ENCODE measurements at places on chromosomes 2 and 18. TPM values are rescaled to one million over a fixed set of nuclear protein-coding genes. Genes with fewer than 3 reads are reported as not detected.
A peak's percentile ranks its signal among the peaks of the same experiment; 100 is the strongest.

DNA sequence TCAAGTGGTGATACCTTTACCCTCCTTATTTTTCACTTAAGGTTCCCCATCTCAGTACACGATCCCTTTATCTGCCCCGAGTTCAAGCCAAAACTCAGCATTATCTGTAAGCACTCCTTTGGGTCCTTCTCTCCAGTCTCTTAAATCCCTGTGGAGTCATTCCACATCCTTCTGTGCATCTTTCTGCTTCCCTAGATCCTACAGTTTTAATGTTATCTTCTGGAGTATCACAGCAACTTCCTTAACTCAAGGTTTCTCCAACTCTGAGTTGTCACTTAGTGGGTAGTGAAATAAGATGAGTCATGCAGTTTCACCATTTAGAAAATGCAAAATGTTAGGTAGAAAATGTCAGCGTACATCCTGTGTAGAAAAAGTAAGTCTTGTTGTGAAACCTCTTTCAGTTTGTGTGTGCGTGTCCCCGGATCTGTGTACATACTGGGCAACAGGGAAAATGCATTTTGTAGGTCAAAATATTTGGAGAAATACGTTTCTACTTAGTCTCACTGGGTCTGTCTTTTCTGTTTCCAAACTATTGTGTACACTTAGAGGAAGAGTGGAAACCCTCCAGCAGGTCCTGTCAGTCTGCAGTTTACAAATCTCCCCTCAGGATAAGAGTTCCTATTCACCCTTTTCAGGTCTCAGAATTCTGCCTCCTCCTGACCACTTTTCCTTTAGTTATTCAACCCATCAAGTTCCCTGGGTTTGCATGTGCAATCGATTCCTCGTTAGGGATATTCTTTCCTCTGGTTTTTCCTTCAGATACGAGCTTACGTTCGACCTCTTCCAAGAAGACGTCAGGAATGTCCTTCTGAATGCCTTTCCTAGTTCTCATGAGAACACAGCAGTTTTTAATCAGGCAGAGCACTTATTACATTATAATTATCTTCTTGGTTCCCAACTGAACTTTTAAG, 154.8 kb downstream of the TGIF1 start:
- H3K4me3 ChIP-seq, result peak overlapping the region; percentile 43
- no peak for DNase-seq
- H3K27ac ChIP-seq, result peak overlapping the region; percentile 88
- no peaks in the 10 kb centered on the region for H3K27me3 ChIP-seq

GRCh38 chr2:34123996-34124785, 525.1 kb upstream of the FAM98A start:
- no peaks in the 10 kb centered on the region for H3K36me3 ChIP-seq
- DNase-seq, result no peak
- H3K27me3 ChIP-seq, result no peaks in the 10 kb centered on the region
- H3K4me3 ChIP-seq, result no peak overlapping the region
- no peaks in the 10 kb centered on the region for H3K4me1 ChIP-seq

GRCh38 chr2:110853516-110853915, 121.1 kb downstream of the ACOXL start:
- H3K27ac ChIP-seq, result no peak overlapping the region
- H3K4me1 ChIP-seq, result peaks cover 5% of the 10 kb centered on the region
- no peaks in the 10 kb centered on the region for H3K36me3 ChIP-seq
- no peak for DNase-seq

- no peaks in the 10 kb centered on the region for H3K36me3 ChIP-seq
- H3K4me3 ChIP-seq, result no peak overlapping the region
- H3K4me1 ChIP-seq, result no peaks in the 10 kb centered on the region
- no peaks in the 10 kb centered on the region for H3K27me3 ChIP-seq
- DNase-seq, result no peak
Observed at GRCh38 chr18:2138552-2138951, 432.8 kb downstream of the METTL4 start.

Gene ATP9B
- total RNA-seq, result 50.3 TPM

Measured in vagina (tissue), 2 donors.